GM10248 (cell line): ENCODE measurements at places on chromosomes 3 and 15.

- no peak for DNase-seq
Observed at GRCh38 chr3:60501314-60501713, 749.9 kb downstream of the FHIT start.

DNA sequence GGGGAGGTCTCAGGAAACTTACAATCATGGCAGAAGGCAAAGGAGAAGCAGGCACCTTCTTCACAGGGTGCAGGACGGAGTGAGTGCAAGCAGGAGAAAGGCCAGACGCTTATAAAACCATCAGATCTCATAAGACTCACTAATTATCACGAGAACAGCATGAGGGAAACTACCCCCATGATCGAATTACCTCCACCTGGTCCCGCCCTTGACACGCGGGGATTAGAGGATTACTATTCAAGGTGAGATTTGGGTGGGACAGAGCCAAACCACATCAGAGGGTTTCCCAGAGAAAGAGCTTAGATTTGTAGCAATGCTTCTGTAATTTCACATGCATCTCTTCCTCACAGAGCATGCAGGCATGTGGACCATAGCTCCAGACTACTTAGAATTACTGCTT is 615.7 kb upstream of the UBE2E2 start:
- no peak for DNase-seq

GRCh38 chr15:39399600-39399999 is 181.3 kb upstream of the THBS1 start:
- no peak for DNase-seq

GRCh38 chr3:114502204-114502603 is 208.4 kb downstream of the TIGIT start:
- no peak for DNase-seq

DNA sequence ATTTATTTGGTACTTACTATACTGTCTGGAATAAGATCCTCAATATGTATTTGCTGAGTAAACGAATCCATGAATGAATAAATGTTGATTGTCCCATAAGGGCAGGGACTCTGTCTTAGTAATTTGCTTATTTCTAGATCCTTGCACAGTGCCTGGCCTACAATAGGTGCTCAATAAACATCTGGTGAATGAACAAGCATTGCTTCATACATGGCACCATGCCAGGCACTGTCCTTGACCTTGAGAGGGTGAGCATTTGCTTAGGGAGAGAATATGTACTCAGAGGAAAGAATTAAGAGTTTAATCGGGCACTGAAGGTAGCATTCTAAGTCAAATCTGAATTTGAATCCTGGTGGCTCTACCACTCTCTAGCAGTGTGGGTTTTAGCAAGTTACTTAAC is 282.1 kb downstream of the THSD4 start:
- no peak for DNase-seq

DNA sequence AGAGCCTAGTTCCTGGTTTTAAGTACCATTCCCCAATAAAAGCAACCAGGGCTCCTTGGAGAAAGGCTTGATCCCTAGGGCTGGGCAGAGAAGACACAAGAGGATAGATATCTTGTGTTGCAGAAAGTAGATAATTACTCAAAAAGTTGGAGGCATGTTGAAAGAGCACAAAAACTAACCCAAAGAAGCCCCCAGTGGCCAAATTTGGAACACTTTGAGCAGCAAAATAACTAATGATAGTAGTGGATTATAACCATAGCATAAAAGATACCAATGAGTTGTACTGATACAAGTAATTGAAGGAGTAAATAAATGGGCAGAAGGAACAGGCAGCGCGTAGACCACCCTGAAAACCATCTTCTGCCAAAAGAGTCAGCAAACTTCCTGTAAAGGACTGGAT is 12.0 kb downstream of the EXOSC7 start:
- DNase-seq: no peak

DNA sequence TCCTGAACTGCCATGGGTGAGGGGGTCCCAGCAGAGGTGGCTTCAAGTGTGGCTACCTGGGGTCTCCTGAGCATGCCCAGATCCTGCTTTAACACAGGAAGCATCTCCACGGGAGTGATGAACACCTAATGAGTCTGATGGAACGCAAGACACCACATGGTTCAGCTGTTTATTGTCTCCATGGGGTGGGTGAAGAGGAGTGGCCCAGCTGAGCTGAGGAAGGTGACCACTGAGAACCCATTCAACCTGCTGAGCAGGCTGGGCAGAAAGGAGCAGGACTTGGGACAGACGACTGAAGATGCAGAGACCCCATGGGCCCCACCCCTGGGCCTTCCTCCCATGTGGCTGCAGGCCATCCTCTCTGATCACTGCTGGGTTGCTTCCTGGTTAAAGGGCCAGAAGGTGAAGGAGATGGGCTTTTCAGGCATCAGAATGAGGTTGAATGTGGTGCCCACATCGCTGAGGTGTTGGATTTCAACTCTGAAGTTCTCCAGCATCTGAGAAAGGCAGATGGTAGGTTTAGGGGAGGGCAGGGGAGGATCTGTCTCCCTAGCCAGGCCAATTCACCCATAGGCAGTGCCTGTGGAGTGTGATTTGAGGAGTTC is 29.7 kb downstream of the CYP11A1 start:
- no peak for DNase-seq
